Activated T-cell treated with anti-CD3 and anti-CD28 coated beads, Interleukin-2, amount 50 U/mL, for 1 hour (primary cell): ENCODE measurements at places on chromosomes 6 and 20.

GRCh38 chr6:30837870-30838269 lies 46.4 kb upstream of the DDR1 start:
- no peak for DNase-seq

- no peak for DNase-seq
These were observed 144.2 kb upstream of the FBXL4 start for GRCh38 chr6:99091985-99092384.

DNA sequence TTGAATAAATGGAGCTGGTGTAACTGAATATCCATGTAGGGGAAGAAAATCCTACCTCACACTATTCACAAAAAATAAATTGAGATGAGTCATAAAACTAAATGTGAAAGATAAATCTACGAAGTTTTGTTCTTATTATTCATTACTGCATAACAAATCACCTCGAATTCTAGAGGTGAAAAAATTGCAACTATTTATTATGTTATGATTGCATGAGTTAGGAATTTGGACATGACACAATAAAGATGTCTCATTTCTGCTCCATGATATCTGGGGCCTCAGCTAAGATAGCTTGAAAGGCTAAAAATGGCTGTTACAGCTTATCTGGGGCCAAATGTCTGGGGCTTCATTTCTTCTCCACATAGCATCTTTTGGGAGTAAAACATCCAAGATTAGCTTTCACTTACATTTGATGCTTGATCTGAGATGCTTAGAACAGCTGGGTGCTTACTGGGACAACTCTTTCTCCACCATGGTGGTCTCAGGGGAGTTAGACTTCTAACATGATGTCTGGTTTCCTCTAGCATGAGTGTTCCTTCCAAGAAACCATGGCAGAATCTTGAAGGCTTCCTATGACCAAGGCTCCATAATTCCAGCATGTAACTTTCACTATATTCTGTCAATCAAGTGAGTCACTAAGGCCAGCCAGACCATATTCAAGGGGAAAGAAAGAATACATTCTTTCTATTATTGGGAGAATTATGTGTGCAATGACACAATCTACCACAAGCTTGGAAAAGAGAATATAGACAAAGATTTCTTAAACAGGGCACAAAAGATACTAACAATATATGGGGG lies 30.1 kb downstream of the OR2B6 start:
- no peak for DNase-seq

DNA sequence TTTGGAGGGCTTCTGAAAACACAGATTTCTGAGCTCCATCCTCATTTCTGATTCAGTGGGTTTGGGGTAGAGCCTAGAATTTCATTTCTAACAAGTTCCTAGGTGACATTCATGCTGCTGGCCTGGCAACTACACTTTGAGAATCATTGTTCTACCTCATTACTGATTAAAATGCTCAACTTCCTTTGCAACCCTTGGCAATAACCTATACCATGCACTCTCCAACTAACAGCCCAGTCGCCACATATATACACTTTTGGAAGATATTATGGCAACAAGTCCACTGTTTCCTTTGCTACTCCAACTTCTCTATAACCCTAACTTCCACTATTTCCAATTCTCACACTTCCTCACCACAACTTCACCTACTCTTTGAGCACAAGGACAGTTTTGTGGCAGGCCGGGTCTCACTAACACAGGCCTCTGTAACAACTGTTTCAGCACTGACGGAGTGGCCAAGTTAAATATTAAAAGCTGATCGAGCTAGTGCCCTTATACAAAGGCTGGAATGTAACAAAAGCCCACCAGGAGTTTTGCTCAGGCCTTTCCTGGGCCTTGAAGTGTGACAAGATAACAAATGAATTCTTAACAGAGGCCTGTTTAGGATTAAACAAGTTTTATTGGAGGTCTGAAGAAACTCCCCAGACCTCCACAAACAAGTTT lies 32.1 kb upstream of the RAB23 start:
- DNase-seq = no peak

- DNase-seq = no peak
These were observed 22.6 kb downstream of the FOXP4 start for GRCh38 chr6:41568585-41569384.

GRCh38 chr6:123062670-123063069 lies 66.6 kb downstream of the CLVS2 start:
- no peak for DNase-seq

DNA sequence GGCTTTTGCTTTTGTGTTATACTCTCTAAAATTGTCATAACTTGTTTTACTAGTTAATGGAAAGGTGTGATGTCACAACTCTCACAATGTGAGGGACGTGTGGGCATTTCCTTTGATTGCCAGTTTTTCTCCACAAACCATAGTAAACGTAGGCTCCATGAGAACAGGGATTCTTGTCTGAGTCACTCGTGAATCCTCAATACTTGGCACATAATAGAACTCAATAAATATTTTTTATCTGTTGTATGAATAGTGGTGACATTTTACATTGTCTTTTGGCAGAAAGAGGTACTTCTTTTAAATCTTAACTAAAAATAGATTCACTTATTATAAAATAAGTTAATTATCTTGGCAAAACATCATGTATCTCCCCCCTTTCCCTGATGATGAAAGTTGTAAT lies 69.0 kb upstream of the CNKSR3 start:
- no peak for DNase-seq

- no peak for DNase-seq
These were observed 24.6 kb downstream of the CYP24A1 start for GRCh38 chr20:54148947-54149764.

GRCh38 chr20:61968036-61968810 lies 97.5 kb downstream of the TAF4 start:
- DNase-seq = no peak

DNA sequence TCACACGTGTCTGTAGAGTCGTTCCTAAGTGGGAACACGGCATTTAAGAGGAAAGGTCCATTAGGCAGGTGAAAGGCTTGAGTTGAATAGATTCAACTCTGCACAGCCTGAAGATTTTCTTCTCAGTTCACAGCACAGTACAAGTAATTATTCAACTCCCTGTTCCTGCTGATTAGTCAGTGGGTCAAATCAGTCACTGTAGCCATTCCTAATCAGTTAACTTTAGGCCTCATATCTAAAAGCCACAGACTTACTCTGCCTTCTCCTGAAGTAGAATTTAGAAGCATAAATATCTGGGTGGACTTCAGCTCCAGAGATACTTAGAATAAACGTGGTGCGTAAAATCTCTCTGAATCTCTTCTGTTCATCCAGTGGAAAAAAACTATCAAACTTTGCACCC lies 872.4 kb downstream of the C6orf118 start:
- DNase-seq = no peak

DNA sequence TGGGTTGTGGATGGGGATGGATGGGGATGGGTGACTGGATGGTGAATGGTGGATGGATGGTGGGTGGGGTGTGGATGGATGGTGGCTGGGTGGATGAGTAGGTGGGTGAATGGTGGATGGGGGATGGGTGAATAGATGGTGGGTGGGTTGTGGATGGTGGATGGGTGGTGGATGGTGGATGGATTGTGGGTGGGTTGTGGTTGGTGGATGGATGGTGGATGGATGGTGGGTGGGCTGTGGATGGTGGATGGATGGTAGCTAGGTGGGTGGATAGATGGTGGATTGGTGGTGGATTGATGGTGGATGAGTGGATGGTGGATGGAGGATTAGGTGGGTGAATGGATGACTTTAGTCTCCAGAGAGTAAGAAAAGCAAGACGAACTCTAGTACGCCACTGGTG lies 57.6 kb downstream of the YTHDF1 start:
- DNase-seq = no peak

GRCh38 chr6:107435798-107436197 lies 23.6 kb downstream of the PDSS2 start:
- no peak for DNase-seq

DNA sequence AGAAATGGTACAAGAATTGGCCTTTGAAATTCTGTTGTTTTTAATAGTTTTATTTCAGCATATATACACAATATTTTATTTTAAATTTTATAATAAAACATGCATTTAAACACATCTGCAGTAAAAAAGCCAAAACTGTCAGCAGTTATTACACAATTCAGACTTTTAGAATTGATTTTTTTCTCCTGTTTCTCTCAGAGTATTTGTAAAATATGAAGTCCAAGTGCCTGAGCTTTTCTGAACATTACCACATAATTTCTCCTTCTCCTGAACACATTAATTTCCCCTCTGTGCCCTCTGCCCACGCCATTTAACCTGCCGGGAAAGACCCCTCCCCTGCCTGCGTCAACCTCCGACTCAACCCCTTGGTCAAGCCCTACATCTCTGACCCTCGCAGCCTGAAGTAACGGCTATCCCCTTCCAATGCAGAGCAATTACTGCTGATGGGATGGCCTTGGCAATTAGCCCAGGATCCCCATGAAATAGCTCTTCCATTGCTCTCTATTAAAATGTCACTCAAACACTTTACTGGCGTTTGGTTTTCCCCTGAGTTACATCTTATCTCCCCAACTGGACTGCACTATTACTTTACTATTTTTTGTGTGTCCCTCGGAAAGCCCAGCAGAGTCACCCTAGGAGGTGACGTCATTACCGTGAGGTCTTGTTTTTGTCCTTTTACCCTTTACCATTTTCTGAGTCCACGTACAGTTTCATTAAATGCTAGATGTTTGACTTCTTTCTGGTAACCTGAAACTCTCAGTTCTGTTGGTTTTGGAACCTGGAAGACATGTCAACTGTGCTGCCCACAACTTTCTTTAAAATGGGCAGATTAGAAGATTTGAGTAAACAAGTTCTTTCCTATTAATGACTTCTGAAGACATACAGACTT lies 146.7 kb upstream of the TAB2 start:
- DNase-seq = no peak

DNA sequence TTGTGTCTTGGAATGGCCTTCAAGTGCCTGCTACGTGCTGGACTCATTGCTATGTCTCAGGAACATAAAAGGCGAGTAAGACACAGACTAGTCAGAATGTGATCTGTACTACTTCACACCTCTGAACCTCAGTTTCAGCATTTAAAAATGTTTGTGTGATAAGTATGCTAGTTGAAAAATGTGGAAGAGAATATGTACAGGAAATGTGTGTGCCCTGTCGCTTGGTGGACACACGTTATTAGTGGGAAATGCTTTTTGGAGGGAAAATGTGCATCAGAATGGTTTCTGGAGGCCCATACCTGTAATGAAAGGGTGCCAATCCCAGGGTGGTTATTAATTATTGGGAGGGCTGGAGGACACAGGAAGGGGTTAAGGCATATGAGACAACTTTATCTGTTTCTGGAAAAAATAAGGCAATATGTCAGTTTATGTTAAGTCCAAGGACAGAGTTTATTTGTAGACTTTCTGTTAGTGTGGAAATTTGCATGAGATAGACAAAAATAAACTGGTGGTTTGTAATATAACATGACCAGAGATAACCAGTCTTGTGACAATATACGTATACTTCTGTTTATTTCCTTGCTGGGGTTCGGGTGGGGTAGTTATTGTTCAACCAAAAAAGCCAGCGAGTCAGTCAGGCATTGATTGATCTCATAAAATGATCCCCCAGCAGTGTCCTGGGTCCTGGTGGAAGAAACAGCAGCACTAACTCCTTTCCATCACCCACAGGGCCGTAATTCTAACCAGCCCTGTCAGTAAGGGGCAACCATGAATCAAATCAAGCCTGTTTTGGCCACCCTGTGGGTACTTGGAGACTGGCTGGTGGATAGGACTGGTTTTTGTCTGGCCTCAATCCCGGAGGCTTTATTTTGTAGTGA lies 117.9 kb downstream of the JARID2 start:
- DNase-seq = no peak

DNA sequence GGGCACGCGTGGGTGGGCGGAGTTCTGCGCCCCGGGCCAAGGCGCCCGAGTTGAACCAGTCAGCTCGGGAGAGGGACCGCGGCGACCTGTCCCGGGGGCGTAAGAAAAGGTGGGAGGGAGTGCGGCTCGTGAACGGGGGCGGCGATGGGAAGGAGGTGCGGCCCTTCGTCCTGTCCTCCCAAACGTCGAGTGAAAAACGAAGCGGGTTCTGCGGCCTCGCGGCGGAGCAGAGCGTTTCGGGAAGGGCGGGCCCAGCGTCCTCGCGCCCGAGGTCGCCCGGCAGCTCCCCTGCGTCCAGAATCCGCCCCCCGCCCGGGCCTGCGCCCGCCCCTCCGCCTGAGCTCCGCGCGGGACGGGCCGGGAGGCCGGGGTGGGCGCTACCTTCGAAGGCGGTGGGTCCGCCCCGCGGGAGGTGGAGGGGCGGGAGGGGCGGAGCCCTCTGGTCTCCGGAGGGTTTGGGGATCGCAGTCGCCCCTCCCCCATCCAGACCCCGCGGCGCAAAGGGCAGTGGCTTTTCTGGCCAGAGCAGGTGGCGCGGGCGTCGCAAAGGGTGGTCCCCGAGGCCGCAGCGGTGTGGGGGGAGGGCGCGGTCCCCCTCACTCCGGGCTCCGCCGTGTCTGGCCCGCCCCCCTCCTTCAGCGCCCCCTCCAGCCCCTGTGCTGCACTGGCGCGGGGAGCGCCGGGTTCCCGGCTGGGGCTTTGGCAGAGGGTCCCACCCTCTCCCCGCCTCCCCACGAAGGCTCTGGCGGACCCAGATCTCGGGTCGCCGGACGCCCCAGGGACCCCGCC lies 838 bp downstream of the STMN3 start:
- DNase-seq = peak; percentile 67

DNA sequence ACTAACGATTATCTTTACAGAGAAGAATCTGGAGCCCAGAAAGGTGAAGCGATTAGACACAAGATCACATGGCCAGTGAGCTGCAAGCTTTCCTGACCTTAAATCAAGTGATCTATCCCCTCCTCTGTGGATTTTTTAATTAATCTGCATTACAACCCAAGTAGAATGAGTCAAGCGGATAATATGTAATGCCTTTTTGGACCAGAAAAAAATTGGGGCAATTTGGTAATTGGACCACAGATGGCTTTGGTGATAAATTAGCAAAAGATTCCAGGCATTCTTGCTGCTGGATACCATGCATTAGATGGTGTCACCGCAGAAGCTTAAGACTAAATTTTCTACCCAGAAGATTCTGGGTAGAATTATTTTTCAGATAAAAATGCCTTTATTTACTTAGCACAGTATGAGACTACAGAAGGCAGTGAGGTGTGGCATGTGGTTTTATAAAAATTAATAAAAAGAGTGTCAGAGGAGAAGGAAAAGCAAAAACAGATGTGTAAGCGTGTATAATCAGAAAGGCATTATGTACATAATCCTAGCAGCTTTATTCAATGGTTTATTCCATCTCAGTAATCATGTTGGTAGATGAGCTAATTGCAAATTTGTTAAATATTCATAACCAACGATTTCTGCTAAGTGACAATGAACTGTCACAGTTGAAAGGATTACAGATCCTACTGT lies 53.9 kb upstream of the PCSK2 start:
- DNase-seq = no peak

DNA sequence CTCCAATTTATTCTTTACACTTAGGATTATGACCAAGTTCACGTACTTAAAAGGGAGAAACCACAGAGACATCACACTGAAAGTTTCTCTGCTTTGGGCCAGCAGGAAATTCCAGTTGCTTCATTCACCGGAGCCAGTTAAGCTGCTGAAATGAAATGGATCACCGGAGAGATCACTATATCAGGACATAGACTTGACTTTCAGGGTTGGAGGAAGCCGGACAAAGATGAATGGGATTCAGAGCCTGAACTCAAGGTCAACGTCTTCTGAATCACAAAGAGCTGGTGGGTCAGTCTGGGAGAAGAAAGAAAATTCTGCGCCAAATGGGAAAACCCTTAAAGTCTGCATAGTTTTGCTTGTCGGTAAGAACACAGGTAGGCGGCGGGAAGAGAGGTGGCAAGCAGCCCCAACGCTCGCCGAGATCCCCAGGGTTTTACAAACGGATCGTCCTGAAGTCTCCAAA lies 81.9 kb upstream of the CCDC28A start:
- DNase-seq = no peak
